ENCODE measurements at places on chromosomes 7 and 10.

GRCh38 chr7:1533547-1534329 is 3.2 kb downstream of the MAFK start:
- no peak overlapping the region for H3K4me3 ChIP-seq
- H3K27me3 ChIP-seq = peaks cover 31% of the 10 kb centered on the region
- no peak for DNase-seq

DNA sequence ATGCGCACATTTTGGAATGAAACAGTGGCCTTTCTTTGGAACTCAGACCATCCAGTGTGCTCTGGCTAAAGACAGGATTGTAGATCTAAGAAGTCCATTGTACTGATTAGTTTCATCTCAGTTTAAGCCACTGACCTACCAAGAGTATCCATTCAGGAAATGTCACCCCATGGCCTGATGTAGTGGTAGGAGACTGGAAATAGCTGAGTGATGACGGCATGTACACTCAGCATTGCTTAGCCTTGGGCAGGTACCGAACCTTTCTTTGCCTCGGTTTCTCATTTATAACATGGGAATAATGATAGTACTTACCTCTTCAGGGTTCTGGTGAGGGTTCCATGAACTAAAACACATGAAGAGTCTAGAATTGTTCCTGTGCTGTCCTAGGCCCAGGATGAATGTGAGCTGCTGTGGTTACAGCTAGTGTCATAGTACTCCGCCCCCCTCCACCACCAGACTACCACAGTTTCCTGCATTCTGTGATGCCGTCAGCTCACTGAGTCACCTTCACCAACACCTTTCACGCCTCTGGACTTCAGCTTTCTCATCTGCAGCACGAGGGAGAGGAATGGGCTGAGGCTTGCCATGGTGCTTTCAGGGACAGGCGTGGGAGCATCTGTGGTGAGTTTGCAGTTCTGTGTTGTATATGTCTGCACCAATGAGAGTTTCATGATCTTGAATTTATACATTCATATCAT is 484.0 kb upstream of the GALNT17 start:
- no peaks in the 10 kb centered on the region for H3K27me3 ChIP-seq
- peaks cover 19% of the 10 kb centered on the region for H3K4me1 ChIP-seq
- no peaks in the 10 kb centered on the region for H3K36me3 ChIP-seq
- no peak overlapping the region for H3K4me3 ChIP-seq
- no peak overlapping the region for H3K27ac ChIP-seq
- DNase-seq = no peak

GRCh38 chr7:151205730-151206129 is 4.6 kb downstream of the H2BK1 start:
- H3K4me3 ChIP-seq = no peak overlapping the region
- DNase-seq = no peak
- H3K4me1 ChIP-seq = peaks cover 14% of the 10 kb centered on the region
- peaks cover 18% of the 10 kb centered on the region for H3K27me3 ChIP-seq
- H3K36me3 ChIP-seq = no peaks in the 10 kb centered on the region

DNA sequence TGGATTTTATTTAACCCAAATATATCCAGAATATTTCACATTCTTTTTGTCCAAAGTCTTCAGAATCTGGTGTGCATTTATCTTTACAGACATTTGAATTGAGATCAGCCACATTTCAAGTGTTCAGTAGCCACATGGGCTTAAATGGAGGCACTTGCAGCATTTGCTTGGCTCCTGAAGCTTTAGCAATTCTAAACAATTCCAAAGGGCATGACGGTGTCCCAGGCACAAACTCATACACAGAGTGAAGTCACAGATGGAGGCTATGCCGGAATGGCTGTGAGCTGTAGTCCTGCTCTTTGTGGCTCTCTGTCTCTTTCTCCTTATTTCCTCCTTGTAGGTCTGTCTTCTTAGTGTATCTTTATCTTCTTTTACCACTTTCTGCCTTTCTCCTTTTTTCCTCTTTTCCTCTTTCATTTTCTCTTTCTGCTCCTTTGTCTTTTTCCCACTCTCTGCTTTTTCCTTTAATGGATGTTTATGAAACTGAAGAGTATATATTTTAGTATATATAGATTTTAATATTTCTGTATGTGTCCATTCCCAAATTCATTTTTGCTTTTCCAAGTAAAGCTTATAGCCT is 7.7 kb downstream of the AGBL3 start:
- H3K27me3 ChIP-seq = no peaks in the 10 kb centered on the region
- no peaks in the 10 kb centered on the region for H3K4me1 ChIP-seq
- no peaks in the 10 kb centered on the region for H3K36me3 ChIP-seq
- H3K4me3 ChIP-seq = no peak overlapping the region
- no peak overlapping the region for H3K27ac ChIP-seq

- H3K4me1 ChIP-seq = peaks cover 14% of the 10 kb centered on the region
- no peak overlapping the region for H3K4me3 ChIP-seq
- no peaks in the 10 kb centered on the region for H3K36me3 ChIP-seq
- no peaks in the 10 kb centered on the region for H3K27me3 ChIP-seq
These were observed 820.7 kb downstream of the GRID1 start for GRCh38 chr10:85545874-85546273.

DNA sequence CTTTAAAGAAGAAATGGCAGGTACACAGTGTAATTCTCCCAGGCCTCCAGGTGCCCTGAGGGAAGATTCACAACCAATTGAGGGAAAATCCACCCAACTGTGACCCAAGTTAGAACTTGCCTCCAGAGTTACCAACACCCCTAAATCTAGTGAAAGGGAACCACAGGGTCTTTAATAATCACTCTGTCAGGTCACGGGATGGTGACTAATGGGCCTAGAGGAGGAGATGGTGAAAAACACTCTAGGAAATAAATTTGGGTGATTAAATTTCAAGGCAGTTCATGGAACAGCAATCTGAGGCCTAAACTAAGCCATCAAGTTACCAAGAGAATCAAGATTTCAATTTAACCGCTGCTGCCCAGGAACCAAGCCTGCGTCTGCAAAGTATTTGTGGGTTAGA is 26.7 kb upstream of the SLF2 start:
- no peaks in the 10 kb centered on the region for H3K36me3 ChIP-seq
- peaks cover 15% of the 10 kb centered on the region for H3K4me1 ChIP-seq
- no peak for DNase-seq
- H3K4me3 ChIP-seq = no peak overlapping the region

DNA sequence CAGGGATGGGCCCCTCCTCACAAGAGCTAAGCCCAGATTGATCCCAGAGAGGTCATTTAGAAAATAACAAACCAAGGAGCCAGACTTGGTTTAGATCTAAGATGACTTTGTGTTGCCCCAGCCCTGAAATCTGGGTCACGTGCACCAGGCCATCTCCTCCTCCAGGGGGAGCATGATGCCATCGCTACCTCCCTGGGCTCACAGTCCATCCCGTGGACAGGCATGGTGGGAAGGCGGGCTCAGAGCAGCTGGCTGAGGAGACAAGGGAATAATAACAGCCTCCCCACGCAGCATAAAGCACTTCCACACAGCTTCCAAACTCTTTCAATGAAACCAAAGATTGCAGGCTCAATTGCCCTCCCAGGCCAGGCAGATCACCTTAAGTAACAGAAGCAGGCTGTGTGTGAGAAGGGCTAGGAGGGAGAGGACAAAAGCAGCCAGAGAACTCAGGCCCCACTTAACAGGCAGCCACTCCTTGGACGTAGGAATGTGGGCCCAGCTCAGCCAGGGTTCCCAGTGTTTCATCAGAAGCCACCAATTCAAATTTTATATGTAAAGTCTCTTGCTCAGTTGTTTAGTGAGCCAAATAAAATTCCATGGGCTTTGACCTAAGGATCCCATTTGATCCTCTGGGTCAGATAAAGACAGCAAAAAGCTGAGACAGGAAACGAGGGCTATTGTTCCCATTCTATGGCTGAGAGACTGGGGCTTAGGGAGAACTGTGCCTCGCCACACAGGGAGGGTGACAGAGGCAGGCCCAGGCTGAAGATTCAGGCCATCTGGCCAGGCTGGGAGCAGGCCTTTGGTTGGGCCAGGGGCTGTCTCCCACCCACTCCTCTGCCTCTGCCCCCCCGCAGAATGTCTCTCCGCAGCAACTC is 100.2 kb downstream of the COL13A1 start:
- H3K27me3 ChIP-seq = no peaks in the 10 kb centered on the region
- peak; percentile 79 for DNase-seq
- peak overlapping the region; percentile 76 for H3K27ac ChIP-seq
- H3K36me3 ChIP-seq = no peaks in the 10 kb centered on the region
- no peak overlapping the region for H3K4me3 ChIP-seq
- peaks cover 52% of the 10 kb centered on the region for H3K4me1 ChIP-seq

DNA sequence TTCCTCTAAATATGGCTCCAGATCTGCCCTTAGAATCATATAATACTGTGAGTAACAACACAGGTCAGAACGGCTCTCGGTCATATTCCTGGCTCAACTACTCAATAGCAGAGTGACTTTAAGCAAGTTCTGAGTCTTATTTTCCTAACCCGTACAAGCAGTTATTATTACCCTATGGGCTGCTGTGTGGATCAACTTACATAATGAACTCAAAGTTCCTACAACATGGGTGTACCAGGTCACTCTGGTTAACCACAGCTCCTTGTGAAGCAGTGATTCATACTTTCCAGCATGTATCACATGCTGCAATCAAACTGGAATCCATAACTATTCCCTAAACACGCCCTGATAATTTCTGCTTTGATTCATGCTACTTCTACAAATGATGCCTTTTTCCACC is 107.3 kb downstream of the LRRN3 start:
- DNase-seq = no peak
- no peaks in the 10 kb centered on the region for H3K36me3 ChIP-seq
- H3K27me3 ChIP-seq = no peaks in the 10 kb centered on the region
- no peaks in the 10 kb centered on the region for H3K4me1 ChIP-seq
- no peak overlapping the region for H3K4me3 ChIP-seq

DNA sequence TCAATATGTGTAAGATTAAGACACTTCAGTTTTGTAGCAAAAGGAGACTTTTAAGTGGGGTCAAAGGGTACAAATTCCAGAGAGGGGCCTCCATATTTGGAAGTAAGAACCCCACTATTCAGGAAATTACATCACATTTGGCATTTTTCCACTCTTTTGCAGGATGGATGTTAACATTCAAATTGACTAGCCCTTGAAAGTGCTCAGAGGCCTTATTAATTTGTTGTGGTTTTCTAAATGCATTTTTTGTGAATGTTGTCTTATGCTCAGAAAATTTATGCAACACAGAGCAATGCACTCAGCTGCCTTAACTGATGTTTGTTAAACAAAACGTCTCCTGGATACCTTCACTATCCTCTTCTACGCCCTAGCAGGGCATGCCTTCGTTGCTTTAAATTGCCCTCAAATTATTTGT is 50.9 kb upstream of the PDLIM1 start:
- no peaks in the 10 kb centered on the region for H3K27me3 ChIP-seq
- peaks cover 15% of the 10 kb centered on the region for H3K4me1 ChIP-seq
- no peaks in the 10 kb centered on the region for H3K36me3 ChIP-seq
- no peak overlapping the region for H3K4me3 ChIP-seq
- no peak for DNase-seq

- no peaks in the 10 kb centered on the region for H3K27me3 ChIP-seq
- H3K4me3 ChIP-seq = no peak overlapping the region
- H3K4me1 ChIP-seq = no peaks in the 10 kb centered on the region
- no peaks in the 10 kb centered on the region for H3K36me3 ChIP-seq
- DNase-seq = peak; percentile 13
- no peak overlapping the region for H3K27ac ChIP-seq
These were observed 35.5 kb upstream of the BICC1 start for GRCh38 chr10:58477122-58477521.

GRCh38 chr10:32940321-32941301 is 17.4 kb downstream of the ITGB1 start:
- no peaks in the 10 kb centered on the region for H3K36me3 ChIP-seq
- no peak overlapping the region for H3K27ac ChIP-seq
- H3K4me1 ChIP-seq = peaks cover 33% of the 10 kb centered on the region
- no peak for DNase-seq
- no peaks in the 10 kb centered on the region for H3K27me3 ChIP-seq

- no peaks in the 10 kb centered on the region for H3K36me3 ChIP-seq
- H3K27me3 ChIP-seq = no peaks in the 10 kb centered on the region
- DNase-seq = no peak
- H3K4me3 ChIP-seq = no peak overlapping the region
- peaks cover 17% of the 10 kb centered on the region for H3K4me1 ChIP-seq
- no peak overlapping the region for H3K27ac ChIP-seq
These were observed 137.3 kb downstream of the ANLN start for GRCh38 chr7:36526863-36527548.

Measured in neural progenitor cell (in vitro differentiated cells).